ENCODE measurements at places on chromosomes 16 and 17.

DNA sequence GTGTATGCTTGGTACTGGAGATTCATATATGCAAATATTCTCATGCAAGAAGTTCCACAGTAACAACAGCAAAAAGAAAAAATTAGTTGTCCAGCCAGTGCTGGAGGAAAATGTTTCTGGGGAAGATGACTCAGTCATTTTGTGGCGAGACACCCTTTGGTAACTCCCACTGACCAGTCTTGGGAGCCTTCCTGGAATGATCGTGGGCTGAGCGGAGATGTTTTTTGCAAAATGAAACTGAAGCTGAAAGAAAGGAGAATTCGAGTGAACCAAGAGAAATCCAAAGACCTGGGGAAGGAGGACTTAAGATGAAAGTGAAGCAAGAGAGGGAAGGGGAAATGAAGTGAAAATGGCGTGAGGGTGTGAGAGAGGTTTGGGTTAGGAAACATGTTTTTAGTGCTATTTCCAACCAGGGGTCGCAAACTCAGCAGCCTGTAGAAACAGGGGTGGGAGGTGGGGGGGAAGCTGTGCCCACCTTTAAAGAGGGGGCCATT, 5.2 kb downstream of the ITPRIPL2 start:
- DNase-seq, result peak; percentile 97

- DNase-seq, result peak; percentile 57
Observed at GRCh38 chr16:3094289-3095027, 4.6 kb downstream of the ZSCAN10 start.

- no peak for DNase-seq
Observed at GRCh38 chr16:67459066-67459860, 21.7 kb downstream of the ATP6V0D1 start.

- DNase-seq, result peak; percentile 96
Observed at GRCh38 chr16:58114827-58115825, 14.1 kb downstream of the CFAP20 start.

DNA sequence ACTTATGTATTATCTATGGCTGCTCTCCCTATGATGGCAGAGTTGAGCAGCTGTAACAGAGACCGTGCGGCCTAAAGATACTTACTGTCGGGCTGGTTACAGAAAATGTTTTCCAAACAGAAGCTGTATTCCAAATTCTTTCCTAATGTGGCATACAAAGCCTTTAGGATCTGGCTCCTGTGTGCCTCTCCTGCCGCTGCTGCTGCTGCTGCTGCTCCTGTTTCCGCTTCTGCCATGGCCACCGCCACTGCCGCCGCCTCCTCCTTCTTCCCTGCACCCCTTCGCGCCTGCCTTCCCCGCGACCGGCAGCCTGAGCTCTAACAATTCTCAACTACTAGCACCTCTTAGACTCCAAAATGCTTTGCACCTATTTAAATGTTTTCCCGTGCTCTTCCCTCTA, 263.9 kb upstream of the TBX2 start:
- no peak for DNase-seq

GRCh38 chr17:73801455-73802100, 157.3 kb upstream of the SDK2 start:
- no peak for DNase-seq

DNA sequence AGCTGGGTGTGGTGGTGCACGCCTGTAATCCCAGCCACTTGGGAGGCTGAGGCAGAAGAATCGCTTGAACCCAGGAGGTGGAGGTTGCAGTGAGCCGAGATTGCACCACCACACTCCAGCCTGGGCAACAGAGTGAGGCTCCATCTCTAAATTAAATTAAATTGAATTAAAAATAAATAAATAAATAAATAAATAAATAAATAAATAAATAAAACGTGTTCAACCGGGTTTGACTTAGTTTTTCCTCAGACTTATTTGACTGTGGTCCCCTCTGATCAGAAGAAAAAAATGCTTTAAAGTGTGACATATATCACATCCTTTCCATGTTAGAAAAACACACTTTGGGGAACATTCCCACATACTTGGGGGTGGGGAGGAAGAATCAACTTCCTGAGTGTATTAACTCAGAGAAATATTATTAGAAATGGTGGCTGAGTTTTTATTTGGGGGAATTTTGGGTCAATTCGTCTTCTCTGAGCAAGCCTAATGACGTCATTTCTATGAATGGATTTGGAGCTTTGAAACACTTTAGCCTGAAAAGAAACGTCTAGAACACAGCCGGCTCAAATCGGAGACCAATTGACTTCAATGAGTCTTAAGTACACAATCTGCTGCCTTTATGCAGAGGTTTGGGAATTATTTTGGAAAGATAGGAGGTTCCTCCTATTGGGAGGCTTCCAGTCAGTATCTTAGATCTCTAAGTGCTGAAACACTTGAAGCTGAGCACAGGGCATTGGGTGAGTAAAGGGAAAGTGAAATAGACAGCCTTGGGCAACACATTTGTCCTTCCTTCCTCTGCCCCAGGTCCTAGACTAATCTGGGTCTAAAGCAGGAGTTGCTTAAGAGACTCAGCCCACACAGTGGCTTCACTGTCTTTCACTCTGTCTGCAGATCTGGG, 132.6 kb downstream of the PITPNC1 start:
- peak; percentile 66 for DNase-seq

- no peak for DNase-seq
Observed at GRCh38 chr17:77885678-77886386, 72.7 kb upstream of the TNRC6C start.
